ENCODE measurements at places on chromosomes 6 and 20.

DNA sequence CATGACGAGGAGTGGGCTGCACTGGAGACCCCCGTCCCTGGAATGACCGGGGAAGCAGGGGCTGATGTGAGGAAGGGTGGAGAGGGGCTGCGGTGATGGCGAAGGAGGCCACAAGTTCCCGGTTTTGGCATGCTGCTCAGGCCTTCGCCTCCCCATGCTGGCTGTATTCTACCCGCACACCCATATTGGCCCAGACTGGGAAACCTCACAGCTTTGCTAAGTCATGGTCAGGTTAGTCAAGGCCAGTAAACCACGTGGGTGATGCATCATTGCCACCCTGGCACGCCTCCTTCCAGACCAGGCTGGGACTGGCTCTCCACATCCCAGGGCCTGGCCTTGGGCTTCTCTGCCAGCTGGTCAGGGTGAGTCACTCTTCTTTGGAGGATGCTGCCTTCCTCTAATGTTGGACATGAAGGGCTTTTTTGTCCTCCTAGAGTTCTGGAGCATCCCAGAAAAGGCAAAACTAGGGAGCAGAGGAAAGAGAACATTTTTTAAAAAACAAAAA lies 53.8 kb downstream of the PCNA start:
- DNase-seq = no peak

GRCh38 chr6:90028066-90028778 lies 134.0 kb downstream of the GJA10 start:
- no peak for DNase-seq

DNA sequence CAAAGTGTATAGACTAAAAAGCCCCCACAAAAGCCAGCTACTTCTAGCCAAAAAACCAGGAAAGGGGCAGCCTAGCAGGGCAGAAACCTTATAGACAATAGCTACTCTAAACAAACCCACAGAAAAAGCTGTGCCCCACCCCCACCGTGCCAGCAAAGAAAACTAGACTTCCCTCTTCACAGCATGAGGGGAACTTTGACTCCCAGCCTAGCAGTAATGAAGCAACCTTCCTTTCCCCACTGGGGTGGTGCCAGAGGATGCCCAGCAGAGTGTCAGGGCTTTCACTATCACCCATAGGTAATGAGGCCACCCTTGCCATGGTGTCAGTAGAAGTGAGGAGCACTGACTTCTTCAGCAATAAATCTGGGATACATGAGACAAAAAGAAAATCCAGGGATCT lies 99.0 kb upstream of the LGSN start:
- no peak for DNase-seq

DNA sequence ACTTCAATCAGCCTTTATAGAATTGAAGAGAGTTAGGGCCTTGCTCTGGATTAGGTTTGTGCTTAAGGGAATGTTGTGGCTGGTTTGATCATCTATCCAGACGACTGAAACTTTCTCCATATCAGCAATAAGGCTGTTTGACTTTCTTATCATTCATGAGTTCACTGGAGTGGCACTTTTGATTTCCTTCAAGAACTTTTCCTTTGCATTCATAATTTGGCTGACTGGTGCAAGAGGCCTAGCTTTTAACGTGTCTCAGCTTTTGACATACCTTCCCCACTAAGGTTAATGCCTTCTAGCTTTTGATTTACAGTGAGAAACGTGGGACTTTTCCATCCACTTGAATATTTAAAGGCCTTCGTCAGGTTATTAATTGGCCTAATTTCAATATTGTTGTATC lies 461.8 kb downstream of the CDKAL1 start:
- no peak for DNase-seq

- no peak for DNase-seq
Measured at GRCh38 chr6:22221630-22222029, 75.2 kb downstream of the PRL start.

GRCh38 chr6:73585566-73586415 lies 65.0 kb upstream of the EEF1A1 start:
- DNase-seq = peak; percentile 73

GRCh38 chr6:97066056-97066455 lies 141.5 kb downstream of the KLHL32 start:
- DNase-seq = no peak

DNA sequence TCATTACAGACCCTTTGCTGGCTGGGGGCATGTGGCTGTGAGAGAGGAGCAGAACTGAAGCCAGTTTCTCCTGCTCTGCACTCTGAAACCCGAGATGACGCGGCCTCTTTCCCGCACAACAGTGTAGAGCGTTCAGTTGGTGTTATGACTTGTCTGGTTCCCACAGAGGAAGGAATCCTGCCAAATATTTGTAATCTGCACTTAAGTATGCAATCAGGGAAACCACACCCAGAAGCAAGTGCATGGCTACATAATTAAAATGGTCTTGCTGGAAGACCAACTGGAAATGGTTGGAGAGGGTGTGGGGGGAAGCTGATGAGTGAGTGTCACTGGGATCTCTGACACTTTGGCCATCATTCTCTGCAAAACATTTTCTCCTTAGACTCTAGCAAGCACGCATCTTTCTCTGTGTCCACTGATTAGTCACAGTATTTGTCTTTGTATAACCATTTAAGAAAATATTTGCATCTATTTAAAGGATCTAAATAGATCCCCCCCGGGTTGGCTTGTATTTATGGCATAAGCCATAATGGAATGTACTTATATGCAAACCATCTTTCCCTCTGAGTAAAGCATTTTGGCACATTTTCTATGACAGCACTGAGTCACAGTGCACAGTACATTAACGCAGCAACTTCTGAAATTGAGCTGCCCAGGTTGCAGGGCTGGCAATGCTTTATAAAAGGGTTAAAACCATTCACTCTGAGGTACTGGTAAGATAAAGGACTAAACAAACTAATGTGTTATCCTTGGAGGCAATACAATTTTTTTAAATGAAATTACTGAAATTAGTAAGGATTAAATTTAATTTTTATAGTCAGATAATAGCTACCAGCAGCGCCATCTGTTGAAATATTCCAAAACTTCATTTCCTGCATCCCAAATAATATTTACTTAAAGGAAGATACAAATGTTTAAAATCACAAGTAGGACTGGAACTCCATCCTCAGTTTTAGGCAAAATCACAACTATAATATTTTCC lies 76.7 kb downstream of the FOXC1 start:
- no peak for DNase-seq

GRCh38 chr20:14313341-14314020 lies 23.9 kb downstream of the FLRT3 start:
- no peak for DNase-seq

GRCh38 chr6:37650071-37650481 lies 47.6 kb downstream of the MDGA1 start:
- no peak for DNase-seq

DNA sequence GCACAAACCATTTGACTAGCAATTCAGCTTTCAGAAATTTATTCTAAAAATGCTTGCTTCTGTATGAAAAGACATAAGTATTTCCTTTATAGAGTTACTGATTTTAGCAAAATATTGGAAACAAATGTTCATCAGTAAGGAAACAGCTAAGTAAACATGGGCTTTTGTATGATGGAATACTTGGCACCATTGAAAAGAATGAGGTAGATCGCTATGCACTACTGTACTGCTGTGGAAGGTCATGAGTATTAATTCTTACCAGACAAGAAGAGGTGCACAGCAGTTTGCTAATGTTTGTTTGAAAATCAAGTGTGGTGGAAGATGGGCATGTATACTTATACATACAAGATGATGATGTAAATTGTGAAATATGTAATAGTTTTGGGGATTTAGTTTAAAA lies 73.0 kb downstream of the FARS2 start:
- no peak for DNase-seq

DNA sequence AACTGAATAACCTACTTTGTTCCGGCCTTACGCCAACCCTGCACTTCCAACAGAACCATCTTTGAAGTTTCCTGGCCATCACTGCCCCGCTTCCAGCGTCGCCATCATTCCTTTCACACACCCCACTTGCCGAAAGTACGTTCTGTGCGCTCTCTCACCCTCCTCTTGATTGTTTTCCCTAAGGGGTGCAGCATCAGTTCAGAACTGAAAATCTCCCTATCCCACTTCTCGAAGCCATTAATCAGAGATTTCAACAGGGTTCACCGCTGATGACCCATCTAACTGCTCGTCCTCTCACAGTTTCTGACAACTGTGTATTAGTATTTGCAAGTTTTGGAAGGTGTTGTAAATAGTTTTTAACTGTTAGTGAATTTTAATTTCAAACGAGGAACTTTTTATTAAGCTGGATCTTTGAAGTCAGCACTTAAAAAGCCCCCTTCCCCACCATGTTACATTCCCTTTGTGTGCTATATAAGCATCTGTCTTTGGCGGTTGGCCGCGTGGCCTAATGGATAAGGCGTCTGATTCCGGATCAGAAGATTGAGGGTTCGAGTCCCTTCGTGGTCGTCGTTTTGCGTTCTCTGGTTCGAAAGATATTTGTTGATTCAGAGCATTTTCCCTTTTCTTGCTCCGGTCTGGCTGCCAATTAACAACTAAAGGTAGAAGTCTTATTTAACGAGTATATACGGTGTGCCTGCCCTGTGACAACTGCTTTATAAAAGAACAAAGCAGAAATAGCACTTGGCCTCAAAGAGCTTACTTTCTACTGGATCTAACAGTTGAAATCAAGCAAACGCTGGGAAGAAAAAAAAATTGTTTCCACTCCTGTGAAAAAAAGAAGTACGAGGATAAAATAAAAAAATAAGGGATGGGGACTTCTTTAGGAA lies 42.6 kb downstream of the TRIM27 start:
- DNase-seq = peak; percentile 77

DNA sequence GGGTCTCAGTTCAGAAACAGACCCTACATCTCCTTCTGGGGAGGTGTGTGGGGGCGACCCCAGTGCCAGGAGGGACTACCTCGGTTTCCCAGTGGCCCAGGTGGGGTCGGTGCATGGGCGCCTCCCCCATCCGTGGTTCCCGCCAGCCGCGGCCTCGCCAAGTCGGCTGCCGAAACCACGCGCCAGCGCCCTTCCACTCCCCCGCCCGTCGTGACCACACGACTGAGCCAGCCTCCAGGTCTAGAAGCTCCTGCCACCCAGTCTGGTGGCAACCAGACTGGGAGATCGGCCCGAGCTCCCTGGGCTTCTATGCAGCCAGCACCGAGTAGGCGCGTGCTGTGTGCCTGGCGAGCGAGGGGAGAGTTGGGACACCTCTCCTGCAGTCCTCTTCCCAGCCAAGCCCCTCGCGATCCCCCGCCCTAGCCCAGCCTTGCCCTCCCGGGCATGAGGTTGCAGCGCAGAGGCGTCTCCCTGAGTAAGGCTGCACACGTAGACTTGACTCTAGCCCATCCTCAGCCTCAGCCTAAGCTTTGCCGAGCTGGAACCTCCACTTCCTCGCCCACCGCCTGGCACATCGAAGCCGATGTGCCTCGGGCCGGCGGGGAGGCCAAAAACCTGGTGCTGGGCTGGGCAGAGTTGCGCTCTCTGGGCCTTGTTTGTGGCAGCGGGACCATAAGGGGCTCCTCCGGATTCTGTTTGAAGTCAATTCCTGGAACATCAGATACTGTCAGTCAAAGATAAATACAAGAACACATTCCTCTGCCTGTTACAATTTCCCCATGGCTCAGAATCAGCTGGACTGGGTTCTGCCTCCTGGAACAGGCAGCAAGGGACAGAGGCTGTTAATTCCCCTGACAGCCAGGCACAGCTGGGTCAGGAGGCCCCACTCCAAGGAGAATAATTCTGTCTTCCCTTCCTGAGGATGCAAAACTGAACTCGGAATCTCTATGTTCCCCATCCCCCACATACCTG lies 1.5 kb upstream of the CPNE5 start:
- no peak for DNase-seq

- no peak for DNase-seq
Measured at GRCh38 chr6:113009682-113010081, 662.6 kb downstream of the RFPL4B start.

GRCh38 chr20:51529081-51529681 lies 13.3 kb downstream of the NFATC2 start:
- no peak for DNase-seq

- DNase-seq = no peak
Measured at GRCh38 chr6:52154381-52154780, 31.8 kb upstream of the IL17A start.

DNA sequence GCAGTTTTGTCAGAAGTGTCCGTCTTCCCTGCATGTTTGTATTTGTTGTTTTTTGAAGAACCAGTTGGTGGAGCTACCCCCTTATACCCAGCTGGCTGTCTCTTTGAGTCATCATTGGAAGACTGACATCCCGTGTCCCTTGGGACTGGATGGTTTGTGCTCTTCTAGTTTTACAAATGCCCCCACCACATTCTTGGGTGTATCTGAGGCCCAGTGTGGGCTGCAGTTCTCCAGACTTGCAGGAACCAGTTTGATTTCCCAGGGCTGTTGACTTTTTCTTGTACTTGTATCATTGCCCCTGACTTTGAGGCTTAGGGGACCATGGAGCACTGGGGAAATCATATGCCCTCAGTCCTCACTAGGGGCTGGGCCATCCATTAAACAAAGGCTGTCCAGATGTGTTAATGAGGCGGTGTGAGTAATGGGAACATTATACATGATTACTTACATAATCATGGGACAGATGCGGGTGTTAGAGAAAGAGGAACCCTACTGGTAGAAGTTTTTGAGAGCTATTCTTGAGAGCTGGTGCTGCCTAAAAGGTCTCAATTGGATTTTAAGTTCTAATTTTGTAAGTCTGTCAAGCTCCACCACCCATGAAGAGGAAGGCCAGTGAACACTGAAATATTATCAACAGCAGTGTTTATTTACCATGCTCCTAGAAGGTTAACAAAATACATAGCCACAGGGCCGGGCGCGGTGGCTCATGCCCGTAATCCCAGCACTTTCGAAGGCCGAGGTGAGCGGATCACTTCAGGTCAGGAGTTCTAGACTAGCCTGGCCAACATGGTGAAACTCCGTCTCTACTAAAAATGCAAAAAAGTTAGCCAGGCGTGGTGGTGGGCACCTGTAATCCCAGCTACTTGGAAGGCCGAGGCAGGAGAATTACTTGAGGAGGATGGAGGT lies 8.5 kb downstream of the JARID2 start:
- no peak for DNase-seq

- no peak for DNase-seq
Measured at GRCh38 chr6:111192911-111193555, 105.7 kb downstream of the SLC16A10 start.

DNA sequence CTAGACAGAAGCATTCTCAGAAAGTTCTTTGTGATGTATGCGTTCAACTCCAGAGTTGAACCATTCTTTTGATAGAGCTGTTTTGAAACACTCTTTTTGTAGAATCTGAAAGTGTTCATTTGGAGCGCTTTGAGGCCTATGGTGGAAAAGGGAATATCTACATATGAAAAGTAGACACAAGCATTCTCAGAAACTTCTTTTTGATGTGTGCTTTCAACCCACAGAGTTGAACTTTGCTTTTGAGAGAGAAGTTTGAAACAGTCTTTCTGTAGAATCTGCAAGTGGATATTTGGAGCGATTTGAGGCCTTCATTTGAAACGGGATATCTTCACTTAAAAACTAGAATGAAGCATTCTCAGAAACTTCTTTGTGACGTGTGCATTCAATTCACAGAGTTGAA lies 582.6 kb upstream of the ZNF337 start:
- DNase-seq = no peak

- no peak for DNase-seq
Measured at GRCh38 chr20:16446246-16446645, 127.0 kb downstream of the KIF16B start.
